ENCODE measurements at places on chromosomes 1 and 21.

- DNase-seq: no peak
Measured at GRCh38 chr1:240310226-240310925, 218.7 kb downstream of the FMN2 start.

DNA sequence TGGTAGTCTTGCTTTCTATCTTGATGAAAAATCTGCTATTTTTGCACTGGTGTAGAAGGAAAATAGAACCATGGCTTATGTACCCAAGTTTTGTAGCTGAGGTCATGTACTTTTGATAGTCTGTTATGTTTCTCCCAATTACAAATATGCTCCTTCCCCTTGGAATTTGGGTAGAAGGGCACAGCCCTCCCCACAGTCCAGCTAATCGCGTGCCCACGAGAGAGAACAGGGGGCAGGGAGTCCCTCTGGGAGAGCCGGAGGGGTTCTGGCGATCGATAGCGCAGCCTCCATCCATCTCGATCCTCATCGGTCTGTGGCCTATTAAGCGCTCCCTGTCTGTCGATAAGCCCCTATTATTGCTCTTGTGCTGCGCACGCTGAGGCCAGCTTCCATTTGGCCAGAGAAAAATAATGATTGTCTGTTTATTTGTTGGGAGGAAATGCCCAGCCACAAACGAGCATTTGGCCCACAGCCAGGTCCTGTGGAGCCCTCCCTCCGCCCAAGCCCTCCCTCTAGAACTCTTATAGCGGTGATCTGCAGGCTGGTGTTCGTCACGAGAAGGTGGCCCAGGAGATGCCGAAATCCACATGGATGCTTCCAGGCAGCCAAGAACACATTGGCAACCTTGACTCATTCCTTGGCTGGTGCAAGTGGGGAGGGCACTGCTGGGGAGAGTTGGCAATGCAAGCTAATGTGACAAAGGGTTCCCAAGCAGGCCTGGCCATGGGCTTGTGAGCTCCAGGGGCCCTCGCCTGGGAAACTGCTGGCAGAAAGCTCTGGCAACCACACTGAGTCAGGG, 134.7 kb upstream of the TNR start:
- DNase-seq: no peak

DNA sequence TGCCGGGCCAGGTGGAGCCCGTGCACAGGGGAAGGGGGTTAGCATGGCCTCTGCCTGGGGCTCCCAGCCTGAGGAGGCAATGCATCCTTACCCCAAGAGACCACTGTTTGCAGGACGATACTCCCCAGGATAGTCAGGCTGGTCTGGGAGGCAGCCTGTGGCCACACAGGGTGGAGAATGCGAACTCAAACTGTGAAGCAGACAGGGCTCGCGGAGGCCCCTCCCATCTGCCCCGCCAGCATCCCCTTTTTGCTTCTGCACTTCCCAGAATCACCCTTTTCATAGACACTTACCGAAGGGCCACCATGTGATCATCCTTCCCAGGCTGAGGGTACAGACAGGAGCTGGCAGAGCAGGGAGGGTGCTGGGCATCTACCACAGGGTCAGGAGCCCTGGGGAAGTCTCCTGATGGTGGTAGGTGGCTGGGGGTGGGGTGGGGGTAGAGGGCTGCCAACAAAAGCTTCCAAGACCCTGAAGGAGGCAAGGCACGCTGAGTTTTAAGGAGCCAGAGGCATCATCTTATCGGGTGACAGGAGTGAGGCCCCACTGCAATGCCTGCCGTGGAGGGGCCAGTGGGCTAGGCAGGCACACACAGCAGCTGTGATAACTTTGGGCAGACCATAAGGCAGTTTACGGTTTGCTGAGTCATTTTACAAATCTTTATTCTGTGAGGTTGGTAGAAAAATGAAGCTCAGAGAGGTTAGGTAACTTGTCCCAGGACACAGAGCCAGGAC, 31.3 kb upstream of the BTG2 start:
- DNase-seq: no peak

- DNase-seq: no peak
Measured at GRCh38 chr21:18549214-18549905, 145.8 kb upstream of the TMPRSS15 start.

DNA sequence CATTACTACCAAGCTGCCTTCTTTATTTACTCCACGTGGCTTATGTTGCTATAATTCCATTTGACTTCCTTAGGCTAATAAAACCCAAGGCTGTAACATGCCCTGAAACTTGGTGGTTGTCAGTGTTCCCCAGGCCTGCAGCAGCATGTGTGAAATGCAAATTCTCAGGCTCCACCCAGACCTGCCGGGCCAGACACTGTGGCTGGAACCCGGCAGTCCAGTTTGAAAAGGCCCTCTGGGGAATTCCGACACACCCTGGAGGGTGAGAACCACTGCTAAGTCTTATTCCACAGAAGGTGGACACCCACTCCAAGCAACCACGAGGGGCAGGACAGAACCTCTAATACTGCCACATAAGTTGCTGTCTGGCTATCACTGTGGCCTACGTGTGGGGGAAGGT, 41.4 kb downstream of the URB1 start:
- DNase-seq: no peak

Measured in immature natural killer cell (primary cell).